ENCODE measurements at places on chromosomes 1 and 21.

GRCh38 chr1:206472454-206472853 lies 2.2 kb downstream of the IKBKE start:
- DNase-seq, result no peak

GRCh38 chr1:932776-933602 lies 9.3 kb downstream of the SAMD11 start:
- no peak for DNase-seq

DNA sequence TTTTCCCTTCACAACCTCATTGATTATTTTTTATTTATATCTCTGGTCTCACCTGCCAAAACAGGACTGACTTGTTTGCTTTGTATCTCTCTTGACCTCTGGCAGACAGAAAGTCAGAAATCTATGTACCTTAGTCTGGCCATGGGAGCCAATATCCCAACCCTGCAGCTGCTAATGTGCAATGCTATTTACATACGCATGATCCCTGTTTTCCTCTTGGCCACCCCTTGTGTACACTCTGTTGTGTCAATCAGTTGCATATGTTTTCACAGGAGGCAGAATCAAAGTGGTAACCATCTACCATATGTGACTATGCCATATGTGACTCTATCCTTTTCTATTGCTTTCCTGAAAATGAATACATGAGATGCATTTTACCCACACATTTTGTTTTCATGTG lies 688.8 kb downstream of the PLA2G4A start:
- no peak for DNase-seq

DNA sequence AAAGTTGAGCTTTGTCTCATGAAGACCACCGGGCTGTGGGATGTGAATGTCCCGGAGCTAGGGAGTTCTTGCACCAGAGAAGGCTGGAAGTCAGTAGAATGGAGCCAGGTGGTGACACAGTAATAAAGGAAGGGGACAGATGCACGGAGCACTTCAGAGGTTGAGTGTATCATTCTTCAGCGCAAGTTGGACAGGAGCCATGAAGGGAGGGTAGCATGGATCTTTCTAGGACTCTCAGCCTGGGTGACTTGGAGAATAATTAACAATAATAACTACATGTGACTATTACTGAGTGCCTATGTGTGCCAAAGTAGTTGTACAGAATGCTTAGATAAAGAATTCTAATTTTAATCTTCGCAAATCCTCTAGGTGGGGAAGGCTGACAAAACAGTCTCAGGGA lies 258.7 kb upstream of the AJAP1 start:
- DNase-seq, result no peak

GRCh38 chr1:174761901-174762585 lies 237.7 kb upstream of the CACYBP start:
- no peak for DNase-seq

- DNase-seq, result no peak
Measured at GRCh38 chr1:220067269-220068204, 21.2 kb upstream of the EPRS1 start.

All from iPS DF 6.9 (cell line).